Stimulated activated CD4-positive, alpha-beta T cell treated with anti-CD3 and anti-CD28 coated beads, Interleukin-4, amount 100 ng/mL, for 24 hours (primary cell): ENCODE measurements at places on chromosomes 16 and 17.

DNA sequence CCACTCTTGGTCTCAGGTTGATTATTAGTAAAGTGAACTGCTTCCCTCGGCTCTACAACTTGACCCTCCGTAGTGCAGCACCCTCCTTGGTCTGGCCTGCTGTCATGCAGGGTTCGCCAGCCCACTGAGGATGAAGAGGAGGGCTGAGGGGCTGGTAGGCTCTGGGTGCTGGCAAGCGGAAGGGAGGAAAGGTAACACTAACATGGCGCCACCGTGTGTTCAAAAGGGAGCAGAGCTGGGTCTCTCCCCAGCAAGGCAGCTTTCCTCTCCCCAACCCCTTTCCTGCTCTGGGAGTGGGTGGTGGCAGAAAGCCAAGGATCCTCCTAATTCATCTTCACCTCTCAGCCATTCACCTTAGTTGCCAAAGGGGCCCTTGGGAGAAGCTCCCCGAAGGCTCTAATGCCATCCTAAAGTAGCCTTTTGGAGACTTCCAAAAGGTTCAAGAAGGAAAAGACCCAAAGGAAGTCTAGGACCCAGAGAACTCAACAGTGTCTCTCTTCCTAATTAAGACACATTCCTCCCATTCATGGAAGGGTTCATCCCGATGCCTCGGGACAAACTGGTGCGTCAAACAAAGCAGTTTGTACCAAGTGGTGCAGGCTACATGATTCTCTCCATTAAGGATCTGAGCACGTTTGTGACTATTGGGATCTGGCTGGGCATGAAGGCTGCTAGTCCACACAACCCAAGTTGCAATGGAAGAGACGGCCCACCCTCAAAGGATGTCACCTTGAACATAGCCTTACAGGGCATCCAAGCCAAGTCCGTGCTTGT lies 90.8 kb upstream of the TOB1 start:
- peak; percentile 70 for DNase-seq

DNA sequence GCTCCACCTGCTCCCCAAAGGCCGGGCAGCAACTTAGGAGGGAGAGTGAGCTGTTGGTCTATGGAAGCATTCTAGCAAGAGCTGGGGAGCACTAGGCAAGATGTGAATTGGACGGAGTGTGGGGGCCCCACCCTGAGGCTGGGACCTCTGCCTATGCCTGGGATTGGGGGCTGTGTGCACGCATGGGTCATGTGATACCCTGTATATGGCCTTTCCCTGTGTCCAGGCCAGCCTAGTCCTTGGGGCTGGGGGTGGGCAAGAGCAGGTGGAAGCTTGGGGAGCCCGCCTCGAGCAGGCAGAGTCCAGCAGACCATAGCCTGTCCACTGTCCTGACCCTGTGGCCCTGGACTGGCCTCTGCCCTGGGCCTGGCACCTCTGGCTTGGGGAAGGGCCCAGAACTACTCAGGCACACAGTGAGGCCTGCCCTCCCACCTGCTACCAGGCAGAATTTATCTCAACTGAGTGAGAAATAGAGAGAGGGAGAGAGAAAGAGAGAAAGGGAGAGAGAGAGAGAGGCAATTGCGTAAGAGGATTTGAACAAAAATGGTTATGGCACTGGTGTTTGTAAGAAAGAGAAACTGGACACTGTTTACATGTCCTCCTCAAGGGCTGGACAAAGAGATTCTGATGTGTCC lies 19.1 kb downstream of the PDP2 start:
- no peak for DNase-seq

- no peak for DNase-seq
Measured at GRCh38 chr16:68658341-68658973, 13.3 kb downstream of the CDH3 start.

GRCh38 chr17:3879591-3880417 lies 13.0 kb downstream of the CAMKK1 start:
- no peak for DNase-seq

- DNase-seq = no peak
Measured at GRCh38 chr16:67927131-67927941, 4.3 kb downstream of the CTRL start.

DNA sequence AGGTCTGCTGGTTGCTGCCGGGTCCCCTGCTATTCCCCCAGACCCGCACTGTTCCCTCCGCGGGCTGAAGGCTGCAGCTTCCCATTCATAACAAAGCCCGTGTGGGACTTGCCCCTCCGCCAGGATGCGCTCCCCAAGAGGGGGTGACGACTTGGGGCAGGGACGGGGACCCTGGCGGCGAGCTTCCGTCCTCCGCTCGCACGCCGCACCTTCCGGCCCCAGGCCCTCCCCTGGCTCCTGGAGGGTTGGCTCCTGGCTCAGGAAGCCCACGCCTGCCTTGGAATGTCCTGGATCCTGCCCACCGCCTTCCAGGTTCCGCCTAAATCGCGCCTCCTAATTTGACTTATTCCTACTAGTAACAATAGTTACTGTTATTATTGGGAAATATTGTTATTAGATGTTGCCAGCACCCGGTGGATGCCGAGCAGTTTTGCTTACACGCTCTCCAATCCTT lies 1.1 kb upstream of the TFAP4 start:
- peak; percentile 50 for DNase-seq

DNA sequence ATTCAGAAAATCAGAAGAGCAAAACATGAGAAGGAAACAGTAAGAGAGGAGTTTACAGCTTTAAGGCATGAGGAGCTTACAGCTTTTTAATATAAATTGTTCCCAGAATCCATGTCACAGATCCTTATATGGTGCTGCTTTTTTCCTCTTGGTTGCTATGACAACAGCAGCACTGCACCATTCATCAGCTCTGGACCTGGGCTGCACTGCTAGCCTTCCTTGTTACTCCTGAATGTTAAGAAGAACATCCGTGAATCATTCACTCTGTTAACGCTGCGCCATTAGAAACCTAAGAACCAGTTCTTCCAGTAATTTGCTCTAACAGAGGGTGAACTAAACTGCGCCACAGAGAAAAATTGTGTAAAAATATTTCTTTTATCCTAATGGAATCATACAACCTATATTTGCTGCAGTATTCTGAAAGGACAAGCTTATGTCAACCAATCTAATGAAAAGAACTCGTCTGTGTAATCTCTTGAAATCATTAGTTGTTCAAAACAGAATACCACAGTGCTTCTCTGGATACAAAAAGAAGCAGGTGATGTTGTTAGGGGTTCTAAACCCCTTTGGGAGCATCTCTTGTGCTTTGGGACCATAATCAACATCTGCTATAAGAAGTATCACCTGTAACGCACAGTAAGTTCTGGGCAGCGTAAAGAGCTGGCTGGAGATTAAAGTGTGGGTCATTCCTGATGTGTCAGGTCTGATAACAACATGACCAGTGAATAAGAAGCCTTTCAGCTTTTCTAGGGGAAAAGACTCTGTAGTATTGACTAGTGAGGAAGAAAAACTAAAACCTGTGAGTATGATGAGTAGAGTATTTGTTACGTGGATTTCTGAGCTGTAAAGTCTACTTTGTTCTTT lies 151.2 kb downstream of the TANC2 start:
- DNase-seq = no peak

DNA sequence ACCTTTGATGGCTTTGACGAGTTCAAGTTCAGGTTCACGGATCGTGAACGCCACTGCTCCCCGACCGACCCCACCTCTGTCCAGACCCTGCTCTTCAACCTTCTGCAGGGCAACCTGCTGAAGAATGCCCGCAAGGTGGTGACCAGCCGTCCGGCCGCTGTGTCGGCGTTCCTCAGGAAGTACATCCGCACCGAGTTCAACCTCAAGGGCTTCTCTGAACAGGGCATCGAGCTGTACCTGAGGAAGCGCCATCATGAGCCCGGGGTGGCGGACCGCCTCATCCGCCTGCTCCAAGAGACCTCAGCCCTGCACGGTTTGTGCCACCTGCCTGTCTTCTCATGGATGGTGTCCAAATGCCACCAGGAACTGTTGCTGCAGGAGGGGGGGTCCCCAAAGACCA lies 17.6 kb downstream of the NOD2 start:
- no peak for DNase-seq

DNA sequence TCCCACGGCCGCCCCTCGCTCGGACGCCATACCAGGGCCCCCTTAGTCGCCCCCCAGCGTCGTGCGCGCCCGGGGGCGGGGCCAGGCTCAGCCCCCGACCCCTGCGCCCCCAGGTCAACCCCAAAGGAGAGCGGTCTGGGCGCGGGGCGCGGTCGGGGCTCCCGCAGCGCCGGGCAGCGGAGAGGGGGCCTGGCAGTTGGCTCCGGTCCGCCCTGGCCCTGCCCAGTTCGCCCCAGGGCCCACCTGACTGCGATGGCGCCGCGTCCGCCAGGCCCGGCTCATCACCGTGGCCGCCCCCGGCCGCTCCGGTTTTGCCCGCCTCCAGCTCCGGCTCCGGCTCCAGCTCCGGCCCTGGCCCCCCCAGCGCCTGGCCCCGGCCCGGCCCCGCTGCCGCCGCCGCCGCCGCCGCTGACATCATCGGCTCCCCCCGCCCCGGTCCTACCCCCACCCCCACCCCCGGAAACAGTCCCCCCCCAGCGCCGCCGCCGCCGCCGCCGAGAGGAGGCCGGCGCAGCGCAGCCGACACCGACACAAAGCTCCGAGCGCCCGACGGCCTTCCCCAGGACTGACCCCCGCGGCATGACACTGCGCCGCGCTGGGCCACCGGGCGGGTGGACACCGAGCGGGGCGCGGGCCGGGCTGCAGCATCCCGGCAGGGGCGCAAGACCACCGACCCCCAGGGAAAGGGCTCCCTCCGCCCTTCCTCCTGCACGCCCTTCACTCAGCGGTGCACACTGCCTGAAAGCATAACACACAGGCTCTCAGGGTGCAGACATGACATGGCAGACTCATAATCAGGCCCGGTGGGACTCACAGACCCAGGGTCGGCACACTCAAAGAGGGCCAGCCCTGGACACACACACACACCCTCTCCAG lies at the start of gene ZBTB4:
TSS of gene ZBTB4 (minus strand) at position 419 of the 876 bp plus-strand sequence. CDS start 12,830 bp downstream, outside the sequence.
- peak; percentile 58 for DNase-seq

DNA sequence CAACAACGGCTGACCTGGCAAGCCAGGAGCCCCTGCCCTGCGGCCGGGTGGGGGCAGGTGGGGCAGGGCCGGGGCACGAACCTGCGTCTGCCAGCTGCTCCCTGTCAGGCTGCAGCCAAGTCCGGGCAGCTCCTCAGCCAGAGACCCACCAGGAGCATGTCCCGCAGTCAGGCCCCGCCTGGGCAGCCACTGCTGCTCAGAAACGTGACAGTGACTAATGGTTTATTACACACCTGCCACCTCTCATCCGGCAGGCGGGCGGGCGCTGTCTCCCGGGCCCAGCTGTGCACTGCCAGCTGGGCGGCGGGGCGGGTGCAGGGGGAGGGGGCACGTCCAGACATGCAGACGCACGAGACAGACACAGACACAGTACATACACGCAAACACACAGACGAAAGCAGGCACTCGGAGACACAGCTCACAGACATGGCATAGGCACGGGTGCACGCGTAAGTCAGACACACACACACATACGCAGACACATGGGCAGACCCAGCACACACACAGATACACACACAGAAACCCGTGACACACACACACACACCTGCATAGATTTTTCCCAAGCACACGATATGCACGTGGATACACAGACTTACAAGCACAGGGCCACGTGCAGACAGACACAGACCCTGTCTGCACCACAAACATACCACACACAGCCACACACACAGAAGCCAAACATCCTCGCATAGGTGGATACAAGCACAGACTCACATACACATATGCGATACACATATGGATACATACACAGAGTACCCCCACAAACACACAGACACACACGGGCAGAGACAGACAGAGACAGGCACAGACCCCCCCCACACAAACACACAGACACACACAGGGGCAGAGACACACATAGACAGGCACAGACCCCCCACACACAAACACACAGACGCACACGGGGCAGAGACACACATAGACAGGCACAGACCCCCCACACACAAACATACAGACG lies 248.3 kb upstream of the CIBAR2 start:
- DNase-seq = no peak

GRCh38 chr17:73359987-73360410 lies 48.2 kb upstream of the CDC42EP4 start:
- no peak for DNase-seq

DNA sequence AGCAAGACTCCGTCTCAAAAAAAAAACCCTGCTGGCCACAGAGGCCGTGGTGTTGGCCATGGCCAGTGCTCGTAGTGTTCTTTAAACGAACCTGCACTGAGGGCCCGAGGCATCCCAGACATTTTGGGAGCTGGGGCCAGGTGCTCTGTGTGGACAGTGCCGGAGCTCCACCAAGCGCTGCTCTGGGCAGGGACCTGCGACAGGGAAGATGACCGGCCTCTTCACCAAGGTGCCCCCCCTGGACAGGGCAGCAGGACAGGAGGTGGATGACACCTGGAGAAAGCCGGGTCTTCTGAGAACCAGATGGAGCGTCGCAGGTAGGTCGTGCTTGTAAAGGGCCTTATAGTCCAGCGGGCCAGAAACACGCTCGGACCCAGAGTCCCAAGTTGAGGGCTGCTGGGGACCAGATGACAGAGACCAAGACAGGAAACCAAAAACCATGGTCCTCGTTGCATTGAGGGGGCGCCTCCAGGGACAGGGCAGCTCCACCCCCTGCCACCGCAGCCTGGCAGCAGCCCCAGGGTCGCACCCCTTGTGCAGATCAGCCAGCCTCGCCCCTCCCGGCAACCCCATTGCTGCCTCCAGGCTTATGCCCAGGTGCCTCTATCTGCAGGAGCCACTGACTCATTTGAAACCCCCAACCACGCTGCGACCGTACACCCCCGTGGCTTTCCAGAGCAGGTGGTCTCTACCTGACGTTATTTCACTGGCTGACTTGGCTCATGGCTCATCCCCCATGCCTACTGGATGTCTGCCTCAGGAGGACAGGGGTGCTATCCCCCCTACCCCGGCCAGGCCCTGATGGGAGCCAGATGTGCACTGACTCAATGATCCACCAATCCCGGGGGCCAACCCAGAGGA lies 4.2 kb upstream of the NTN3 start:
- DNase-seq = no peak

DNA sequence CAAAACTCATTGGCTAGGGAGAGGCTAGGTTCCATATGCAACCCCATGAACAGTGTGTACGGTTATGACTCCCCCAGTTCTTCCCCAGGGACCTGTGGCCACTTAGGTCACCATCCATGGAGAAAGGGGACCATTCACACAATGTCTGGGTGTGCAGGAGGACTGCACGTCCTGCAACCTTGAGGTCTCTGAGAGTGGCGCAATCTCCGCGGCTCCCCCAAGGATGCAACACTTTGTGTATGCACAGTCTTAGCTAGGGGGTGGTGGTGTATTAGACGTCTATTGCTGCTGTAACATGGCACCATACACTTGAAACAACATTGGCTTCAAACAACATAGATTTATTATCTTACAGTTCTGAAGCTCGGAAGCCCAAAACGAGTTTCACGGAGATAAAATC lies 65.6 kb upstream of the CBX4 start:
- DNase-seq = no peak

- DNase-seq = no peak
Measured at GRCh38 chr17:47727704-47728036, 5.4 kb upstream of the TBX21 start.

DNA sequence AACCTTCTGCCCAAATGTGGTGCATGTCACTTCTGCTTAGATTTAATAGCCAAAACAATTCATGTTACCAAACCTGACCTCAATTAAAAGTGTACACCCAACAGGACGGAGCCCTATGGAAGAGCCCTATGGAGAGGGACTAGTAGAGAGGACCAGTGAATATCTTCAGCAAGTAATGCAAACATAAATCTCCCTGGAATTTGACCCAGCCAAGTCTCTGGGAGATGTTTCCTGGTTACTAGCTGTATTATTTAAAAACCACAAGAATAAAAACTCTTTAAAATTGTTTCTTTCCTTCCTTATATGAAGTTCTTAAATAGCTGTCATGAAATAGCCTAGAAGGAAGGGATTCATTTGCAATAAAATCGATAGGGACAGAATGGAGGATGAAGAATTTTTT lies 255.8 kb downstream of the CDH11 start:
- DNase-seq = no peak
